ENCODE measurements at places on chromosomes 2 and 18.

DNA sequence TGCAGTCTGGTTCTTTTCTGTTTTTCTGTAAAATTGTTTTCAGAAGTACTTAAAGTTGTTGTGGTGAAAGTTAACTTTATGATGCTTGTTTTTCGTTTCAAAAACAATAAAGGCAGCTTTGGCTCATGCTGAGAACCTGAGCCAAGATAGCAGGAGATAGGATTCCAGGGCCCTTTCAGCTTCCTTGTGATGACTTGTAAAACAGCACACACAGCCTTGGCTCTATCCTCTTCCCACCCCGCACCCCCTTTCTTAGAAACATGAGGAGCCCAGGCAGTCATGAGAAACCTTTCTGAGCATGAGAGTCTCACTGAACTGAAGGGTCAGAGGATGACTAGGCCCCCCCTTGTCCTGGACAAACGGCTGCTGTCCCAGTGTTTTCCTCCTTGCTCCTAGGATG lies 12.4 kb upstream of the CHRNA1 start:
- DNase-seq, result no peak

DNA sequence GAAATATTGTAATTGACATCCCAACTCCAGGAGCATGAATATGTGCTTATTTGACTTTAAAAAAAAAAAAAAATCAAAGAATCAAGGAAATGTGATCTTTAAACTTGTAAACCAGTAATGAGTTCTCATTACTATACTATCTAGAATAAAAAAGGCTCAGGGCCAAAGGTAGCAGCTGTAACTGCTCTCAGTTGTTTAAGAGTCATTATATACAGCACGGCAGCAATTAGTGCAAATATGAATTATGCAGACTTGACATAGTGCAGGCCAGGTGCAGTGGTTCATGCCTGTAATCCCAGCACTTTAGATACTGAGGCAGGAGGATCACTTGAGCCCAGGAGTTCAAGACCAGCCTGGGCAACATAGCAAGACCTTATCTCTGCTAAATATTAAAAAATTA lies 125.7 kb upstream of the TTC39C start:
- DNase-seq, result no peak

DNA sequence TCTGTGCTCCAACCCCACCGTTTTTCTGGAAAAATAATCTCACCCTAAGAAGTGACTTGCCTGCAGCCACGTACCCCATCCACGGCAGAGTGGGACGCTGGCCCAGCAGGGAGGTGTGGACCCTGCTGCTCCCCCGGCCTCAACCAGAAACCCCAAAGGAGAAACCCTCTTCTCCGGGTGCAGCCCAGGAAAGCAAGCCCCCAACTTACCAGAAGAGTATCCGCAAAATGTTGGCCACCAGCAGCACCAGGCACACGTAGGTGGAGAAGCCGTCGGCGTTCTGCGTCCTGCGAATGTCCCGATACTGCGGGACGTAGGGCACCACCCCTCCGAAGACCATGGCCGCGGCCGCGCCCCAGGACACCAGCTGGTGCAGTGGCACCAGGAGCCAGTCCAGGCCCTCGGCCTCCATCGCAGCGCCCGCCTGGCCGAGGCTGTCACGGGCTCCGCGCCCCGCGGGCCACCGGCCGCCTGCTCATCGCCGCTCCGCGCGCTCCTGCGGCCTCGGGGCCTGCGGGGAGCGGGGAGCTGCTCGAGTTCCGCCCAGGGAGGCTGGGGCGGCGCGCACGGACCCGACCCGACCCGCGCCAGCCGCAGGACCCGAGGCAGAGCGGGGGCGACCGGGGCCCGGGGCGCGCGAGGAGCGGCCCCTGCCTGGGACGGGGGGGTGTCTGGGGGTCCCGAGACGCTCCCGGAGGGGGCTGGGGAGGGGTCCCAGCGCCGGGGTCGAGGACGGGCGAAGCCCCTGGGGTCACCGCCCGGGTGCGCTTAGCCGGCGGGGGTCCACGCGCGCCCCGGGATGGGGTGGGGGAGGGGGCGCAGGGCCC lies 725 bp downstream of the SLC66A2 start:
- no peak for DNase-seq

- DNase-seq, result no peak
These were observed 12.6 kb downstream of the FARP2 start for GRCh38 chr2:241368643-241369042.

DNA sequence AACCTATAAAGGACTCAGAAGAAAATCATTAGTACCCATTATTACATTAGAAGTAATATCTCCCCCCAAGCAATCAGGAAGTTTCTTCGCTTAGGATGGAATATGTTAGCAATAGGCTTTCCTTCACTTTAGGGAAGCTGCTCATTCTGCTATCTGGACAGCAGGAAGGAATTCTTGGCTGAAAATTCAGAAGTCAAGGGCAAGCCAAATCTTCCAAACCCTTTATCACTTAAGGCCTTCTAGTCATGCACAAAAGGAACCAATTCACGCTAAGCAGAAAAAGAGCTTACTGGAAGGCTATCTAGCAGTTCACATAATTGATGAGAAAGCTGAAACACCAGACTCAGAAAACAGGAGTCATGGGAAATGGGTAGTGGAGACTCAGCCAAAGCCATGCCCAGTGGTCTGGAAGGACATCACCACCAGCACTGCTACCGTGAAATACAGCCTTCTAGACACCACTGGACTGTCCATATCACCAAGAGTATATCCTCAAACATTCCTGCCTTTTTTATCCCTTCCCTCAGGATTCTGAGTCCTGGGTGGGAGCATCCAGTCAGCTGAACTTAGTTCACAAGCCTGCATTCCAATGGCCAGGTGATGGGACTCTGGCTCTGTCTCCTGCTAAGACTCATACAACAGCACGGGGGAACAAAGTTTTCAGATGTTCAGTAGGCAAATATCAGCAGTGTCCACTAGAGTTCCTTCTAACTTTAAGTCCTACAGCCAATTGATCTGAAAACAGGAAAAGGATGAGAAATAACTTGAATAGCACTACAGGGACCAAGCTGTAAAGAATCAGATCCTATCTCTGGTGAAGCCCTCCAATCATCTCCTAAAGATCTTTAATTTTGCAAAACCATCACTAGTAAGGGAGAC lies 14.8 kb upstream of the ADAM17 start:
- DNase-seq, result no peak

- no peak for DNase-seq
These were observed 61.9 kb upstream of the HAAO start for GRCh38 chr2:42854207-42854818.

DNA sequence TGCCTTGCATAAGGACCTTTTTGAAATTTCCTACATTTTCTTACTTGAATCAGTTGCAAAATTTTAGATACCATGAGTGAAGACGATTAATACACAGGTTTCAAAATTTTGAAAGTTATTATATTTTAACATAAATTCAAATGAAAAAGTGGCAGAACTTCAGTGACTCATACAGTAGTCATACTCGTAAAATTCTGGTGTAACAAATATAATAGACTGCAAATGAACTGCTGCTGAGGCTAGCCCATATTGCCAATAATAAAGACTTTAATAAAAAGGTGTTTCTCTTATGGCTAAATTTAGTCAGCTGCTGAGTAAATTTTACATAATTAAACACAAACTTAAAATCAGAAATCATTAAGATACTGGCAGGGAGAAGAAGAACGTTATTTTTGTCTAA lies 36.9 kb downstream of the MSH6 start:
- no peak for DNase-seq

DNA sequence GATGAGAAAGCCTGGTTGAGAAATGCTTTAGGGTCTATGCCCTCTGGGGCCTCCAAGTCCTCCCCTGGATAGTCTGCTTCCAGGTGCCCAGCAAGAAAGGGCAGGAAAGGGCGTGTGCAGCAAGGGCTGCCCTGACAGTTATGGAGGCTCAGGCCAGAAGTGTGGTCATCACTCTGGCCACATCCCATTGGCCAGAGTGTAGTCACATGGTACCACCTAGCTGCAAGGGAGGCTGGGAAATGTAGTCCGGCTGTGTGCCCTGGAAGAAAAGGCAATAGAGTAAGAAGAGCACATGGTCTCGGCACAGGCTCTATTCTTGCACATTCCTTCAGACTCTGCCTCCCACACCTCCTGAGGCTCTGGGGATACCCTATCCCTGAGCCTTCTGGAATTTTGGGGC lies 35.7 kb downstream of the ODC1 start:
- peak; percentile 69 for DNase-seq

DNA sequence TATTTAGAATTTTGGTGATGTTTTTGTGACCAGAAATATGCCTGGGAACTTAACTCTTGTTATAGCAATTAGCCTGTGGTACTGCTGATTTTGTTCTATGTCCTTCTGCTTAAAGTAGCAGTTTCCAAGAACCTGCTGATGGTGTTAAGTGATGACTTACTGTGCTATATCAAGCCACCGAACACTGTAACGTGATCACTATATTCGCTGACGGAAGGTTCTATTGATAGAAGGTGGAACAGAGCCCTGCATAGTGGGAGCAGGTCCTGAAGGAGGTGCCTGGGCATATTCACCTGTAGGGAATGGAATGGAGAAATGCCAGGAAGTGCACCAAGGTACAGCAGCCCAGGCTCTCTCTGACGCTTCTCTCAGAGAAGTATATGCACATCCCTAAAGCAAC lies 76.8 kb downstream of the UXS1 start:
- DNase-seq, result no peak

- DNase-seq, result no peak
These were observed 277.0 kb upstream of the ZEB2 start for GRCh38 chr2:144796936-144797335.

DNA sequence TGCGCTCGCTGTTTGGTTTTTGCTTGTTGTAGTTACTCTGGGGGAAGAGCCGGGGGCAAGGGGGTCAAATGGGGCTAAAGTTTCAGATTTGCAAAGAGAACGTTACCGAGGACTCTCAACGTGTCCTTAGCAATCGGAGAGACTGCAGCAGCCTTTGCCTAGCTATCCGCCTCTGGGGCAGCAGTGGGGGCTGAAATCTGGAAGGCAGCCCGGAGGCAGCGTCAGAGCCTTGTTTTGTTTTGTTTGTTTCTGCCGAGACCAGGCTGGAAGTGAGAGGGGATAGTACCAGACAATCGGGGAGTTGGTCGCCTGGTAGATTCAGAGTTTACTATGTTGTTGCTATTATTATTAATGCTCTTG lies 1.2 kb downstream of the CDH20 start:
- no peak for DNase-seq
